ENCODE measurements at places on chromosomes 3 and 15.

DNA sequence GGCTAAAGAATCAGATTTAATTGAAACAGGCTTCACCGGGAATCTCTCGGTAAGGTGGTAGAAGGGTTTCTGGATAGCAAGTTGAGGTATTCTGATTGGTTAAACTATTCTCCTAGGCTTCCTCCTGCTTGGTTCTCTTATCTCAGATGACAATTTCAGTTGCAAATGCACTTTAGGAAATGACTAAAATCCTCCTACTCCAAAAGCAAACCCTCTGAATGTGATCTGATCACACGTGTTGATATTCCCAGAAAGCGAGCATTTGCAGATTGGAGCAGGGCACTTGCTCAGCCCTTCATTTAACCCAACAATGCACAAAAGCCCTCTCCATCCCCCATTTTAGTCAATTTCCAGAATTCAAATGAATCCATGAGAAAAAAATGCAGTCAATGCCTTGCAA lies 55.6 kb upstream of the ICE2 start:
- DNase-seq = no peak

GRCh38 chr15:38849046-38849445 lies 284.4 kb upstream of the RASGRP1 start:
- no peak for DNase-seq

- DNase-seq = peak; percentile 92
These were observed 170.6 kb upstream of the TSC22D2 start for GRCh38 chr3:150237490-150237889.

GRCh38 chr3:136093771-136094170 lies 102.4 kb downstream of the MSL2 start:
- peak; percentile 41 for DNase-seq

- DNase-seq = no peak
These were observed 10.8 kb downstream of the MBNL1 start for GRCh38 chr3:152279479-152279878.

DNA sequence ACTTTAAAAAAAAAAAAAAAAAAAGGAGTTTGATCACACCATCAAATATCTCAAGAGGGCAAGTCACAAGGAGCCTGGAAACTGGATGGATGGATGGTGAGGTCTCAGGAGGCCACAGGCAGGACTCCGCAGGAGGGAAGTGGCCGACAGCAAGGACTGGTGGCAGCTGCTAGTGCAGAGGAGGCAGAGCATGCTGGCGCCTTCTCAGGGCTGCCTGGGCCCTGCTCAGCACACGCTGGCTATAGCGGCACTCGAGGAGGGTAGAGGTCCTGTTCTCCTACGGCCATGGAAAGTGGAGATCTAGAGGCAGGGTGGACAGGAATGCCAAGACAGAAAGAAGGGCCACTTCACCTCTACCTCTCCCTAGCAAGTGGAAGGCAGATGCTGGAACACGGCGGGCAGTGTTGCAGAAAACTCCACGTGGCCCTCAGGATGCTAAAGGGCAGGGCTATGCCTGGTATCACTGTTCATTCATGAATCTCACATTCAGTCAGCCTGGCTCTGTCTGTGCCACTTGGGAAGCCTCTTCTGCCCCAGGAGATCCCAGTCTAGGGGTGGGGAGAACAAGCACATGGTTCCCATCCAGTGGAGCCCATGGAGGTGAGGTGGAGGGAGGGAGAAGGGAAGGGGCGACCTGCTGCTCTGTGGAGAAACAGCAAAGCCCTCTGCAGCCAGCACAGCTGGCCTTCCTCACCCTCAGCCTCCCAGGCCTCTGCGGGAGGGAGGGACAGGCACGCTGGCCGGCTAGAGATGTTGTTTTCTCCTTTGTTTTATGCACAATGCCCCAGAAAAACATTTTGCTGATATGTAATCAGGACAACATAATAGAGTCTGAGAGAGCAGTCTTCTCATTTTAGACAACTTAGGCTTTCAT lies 71.0 kb downstream of the OXNAD1 start:
- no peak for DNase-seq

GRCh38 chr3:73491287-73491662 lies 133.5 kb downstream of the PDZRN3 start:
- no peak for DNase-seq

DNA sequence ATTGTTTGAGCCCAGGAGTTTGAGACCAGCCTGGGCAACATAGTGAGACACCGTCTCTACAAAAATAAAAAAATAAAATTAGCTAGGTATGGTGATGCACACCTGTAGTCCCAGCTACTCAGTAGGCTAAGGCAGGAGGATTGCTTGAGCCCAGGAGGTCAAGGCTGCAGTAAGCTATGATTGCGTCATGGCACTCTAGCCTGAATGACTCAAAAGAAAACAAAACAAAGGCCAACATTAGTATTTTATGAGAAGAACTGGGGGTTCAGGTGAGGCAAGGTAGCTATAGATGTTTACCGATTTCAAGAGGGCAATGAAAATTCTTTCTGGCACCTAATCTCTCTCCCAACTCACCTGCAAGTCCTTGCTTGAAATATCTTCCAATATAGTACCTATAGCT lies 77.2 kb downstream of the GREM1 start:
- peak; percentile 62 for DNase-seq

DNA sequence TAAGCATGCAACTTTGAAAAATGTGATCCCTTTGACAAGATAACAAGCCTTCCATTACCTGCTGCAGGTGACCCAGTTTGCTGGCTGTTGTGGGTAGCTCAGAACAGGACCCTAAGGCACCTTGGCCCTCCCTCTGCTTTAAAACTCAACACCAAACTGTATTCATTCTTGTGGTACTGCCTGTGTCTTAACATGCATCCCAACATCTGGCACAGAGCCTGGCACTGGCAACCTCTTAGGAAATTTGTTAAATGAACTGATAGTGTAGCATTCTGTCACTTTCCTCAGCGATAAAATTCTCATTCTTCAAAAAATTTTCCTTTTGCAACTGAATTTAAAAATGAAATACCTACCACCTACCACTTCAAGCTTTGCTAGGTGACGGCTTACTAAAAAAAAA lies 287.3 kb upstream of the ADAMTS9 start:
- DNase-seq = peak; percentile 59

- DNase-seq = no peak
These were observed 5.3 kb downstream of the EIF4A2 start for GRCh38 chr3:186788482-186789370.

DNA sequence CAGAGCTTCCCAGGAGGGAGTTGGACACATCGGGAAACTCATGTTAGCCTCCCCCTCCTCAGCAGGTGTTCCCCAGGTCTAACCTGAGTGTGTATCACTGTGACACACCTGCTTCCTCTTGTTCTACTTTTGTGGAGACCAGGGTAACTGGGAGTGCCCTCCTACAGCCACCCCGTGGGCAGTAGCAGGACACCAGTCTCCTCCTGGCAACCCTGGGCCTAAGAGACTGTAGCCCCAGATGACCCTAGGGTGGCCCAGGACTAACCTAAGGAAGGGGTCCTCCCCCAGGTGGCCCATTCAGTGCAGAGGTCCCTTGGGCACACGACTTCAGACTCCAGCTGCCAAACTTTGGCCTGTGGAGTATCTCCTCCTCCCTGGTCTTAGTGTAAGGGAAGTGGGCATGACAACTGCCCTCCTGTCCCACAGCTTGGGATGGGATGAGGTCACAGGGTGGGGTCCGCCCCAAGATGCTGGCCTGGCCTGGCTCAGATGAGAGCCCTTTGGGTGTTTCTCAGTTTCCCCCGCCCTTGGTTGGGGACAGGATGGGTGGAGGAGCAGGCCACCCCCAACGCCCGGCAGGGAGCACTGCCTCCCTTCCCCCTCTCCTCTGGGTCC lies 4.8 kb downstream of the CSK start:
- DNase-seq = no peak

- DNase-seq = no peak
These were observed 307.4 kb upstream of the DPPA4 start for GRCh38 chr3:109644746-109645145.

- peak; percentile 60 for DNase-seq
These were observed 94.0 kb upstream of the MEX3B start for GRCh38 chr15:82139823-82140268.

DNA sequence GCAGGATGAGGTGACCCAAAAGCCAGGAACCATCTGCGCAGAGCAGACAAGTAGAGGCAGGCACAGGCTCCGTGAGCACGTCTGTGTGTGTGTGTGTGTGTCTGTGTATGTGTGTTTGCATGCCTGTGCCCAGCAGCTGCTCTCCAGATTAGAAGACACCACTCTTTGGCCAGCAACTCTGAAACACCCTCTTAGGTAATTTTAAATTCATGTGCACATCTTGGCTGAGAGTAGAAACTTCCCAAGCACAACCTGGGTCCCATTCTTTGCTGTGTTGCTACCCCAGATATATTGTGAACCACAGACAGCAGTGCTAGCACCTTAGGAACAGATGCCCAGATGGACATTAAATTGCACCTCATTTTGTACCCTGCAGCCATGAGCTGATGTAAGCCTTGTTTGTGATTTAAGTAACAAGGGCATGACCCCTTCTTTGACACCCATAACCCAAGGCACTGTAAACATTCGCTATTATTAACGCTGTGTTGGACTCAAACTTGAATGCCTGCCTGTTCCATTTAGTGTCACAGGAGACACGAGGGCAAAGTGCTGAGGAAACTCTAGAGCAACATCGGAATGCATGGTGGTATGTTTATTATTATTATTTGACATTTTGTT lies at the start of gene FILIP1L:
TSS of gene FILIP1L (minus strand) at position 89 of the 618 bp plus-strand sequence.
- DNase-seq = no peak

DNA sequence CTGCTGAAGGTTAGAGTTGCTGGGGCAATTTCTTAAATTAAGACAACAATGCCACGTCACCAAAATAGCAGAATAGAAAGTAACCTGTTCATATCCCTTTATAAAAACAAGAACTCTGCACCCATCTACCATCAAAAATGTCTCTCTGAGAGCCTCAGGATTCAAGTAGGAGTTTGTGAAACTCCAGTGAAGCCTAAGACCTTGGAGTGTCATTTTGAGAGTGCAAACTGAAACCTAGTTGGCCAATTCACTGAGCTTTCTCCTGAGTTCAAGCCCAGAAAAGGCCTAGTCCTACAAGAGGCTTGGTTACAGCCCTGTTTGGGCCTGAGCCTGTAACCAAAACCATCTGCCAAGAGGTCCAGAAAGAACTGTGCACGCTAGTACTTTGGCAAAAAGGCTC lies 335.1 kb downstream of the EFHB start:
- no peak for DNase-seq

- peak; percentile 77 for DNase-seq
These were observed 5.1 kb upstream of the SLC25A38 start for GRCh38 chr3:39378088-39378487.

DNA sequence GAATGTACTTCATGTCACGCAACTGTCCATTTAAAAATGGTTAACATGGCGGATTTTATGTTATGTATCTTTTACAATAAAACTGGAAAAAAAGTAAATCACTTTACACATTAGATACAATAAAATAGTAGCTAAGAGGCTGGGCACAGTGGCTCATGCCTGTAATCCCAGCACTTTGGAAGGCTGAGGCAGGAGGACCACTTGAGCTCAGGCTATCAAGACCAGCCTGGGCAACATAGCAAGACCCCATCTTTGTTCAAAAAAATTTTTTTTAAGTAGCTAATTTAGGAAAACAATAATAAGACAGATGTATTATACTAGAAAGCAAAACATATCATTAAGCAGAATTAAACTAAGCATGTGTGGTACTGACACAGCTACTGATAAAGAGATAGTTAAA lies 11.5 kb downstream of the RNF168 start:
- DNase-seq = no peak

DNA sequence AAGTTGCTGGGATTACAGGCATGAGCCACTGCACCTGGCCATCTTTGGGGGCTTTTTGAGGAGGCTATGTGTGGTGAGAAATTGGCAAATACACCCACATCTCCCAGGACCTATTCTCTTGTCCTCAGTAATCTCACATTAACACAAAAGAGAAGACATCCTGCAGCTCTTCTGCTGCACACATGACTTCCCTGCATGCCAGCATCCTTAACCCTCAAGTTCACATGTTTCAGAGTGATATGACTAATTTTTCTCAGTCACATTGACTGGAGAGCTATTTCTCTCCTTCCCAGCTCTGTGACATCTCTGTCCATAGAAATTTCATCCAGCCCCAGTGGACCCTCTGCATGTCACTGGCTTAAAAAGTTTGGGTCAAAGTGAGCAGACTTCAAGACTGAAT lies 1.9 kb upstream of the SKIC8 start:
- no peak for DNase-seq

DNA sequence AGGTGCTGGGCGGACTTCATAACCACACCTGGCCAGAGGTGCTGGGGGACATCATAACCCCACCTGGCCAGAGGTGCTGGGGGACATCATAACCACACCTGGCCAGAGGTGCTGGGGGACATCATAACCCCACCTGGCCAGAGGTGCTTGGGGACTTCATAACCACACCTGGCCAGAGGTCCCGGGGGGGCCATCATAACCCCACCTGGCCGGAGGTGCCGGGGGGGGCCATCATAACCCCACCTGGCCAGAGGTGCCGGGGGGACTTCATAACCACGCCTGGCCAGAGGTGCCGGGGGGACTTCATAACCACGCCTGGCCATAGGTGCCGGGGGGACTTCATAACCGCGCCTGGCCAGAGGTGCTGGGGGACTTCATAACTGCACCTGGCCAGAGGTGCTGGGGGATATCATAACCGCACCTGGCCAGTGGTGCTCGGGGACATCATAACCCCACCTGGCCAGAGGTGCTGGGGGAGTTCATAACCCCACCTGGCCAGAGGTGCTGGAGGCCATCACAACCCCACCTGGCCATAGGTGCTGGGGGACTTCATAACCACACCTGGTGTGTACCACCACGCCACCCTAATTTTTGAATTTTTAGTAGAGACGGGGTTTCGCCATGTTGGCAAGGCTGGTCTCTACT lies 10.7 kb upstream of the TUBGCP5 start:
- no peak for DNase-seq

Measured in epithelial cell of esophagus (primary cell).